Fibroblast of lung (primary cell): ENCODE measurements at places on chromosomes 16 and 17. TPM values are rescaled to one million over a fixed set of nuclear protein-coding genes. Genes with fewer than 3 reads are reported as not detected.

The UMOD gene
- not detected in 2 replicates for total RNA-seq

The TMC7 gene
- 0.51 and 1.5 TPM in 2 replicates for total RNA-seq

The SKAP1 gene
- not detected in 2 replicates for total RNA-seq

The OTOA gene
- total RNA-seq, result 0.17 TPM in 1 of 2 replicates, not detected in the other

The GNG13 gene
- total RNA-seq, result not detected in 2 replicates
